ENCODE measurements at places on chromosomes 2 and 18.

DNA sequence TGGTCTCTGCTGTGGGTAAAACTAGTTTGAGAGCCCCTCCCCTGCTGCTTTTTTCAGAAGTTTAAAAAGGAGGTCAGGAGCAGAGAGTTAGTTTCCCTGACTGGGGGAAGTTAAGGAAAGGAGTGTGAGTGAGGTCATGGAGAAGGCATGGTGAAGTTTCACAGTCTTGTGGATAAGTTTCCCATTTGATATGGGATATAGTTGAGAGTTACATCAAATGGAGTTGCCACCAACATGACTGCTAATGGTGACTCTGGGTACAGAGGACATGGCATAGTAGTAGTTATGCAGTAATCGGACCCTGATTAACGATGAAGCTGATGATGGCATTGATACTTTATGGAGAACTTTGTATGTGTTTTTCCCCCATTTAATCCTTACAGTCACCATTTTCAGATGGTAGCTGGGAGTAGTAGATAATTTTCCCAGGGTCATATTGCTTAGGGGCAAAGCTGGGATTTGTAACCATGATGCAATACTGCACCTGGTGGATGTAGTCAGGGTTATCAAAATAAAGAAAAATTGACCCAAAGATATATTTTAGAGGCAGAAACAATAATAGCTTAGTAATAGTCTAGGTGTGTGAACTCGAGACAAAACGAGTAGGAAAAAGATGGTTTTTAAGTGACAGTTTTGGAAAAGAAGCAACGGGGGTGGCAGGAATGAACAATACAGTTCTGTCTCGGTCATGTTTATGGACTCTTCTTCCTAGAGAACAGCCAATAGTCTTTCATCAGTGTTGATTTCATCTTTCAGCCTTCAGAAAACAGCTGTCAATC, 74.6 kb downstream of the FMNL2 start:
- DNase-seq: no peak

DNA sequence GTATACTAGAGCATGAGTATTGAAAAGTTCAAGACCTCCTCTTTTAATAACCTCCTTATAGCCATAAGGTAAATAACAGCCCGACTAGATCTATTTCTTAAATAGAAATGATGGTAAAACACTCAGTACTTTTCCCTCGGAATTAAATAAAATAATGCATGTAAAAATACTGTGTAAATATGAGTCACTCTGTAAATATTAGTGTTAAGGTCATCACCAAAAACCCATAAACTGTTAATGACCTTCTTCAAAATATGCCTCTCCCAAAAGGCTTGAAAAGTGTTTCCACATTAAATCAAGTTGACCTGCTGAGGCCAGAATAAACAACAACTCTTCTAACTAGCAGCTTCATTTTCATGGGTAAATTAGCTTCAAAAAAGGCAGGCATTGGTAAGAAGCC, 25.3 kb upstream of the BZW1 start:
- DNase-seq: no peak

DNA sequence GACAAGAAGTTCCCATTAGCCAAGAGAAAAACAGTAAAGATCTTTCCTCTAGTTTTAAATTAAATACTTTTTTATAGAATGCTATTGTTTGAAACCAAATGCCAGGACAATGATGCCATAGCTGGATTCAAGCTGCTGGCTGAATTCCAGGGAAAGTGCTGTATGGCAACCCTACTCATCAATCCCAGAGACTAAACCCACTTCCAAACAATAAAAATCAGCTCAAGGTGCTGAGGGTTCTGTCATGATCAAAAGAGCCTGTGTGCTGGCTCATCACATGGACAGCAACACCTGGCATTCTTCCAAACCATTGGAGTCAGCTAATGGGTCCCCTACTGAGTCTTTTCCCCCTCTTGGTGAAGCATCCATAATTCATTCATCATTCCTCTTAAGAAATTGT, 53.7 kb upstream of the PARD3B start:
- no peak for DNase-seq

DNA sequence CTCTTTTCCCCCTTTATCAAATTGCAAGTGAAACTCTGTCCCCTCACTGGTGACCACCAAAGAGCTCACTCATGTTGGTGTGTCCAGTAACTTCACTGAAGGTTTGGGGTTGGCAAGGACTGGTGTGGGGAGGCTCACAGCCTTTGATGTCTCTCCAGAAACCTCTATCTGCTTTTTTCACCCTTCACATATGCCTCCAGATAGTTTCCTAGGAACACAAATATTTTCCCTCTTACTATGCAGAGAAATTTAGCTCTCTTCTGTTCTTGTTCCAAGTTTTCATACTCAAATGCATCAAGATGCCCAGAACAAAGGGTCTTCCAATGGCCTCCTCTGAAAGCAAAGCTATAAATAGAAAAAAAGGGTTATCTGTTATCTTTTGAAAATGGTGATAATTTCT, 20.7 kb downstream of the DTNA start:
- no peak for DNase-seq

DNA sequence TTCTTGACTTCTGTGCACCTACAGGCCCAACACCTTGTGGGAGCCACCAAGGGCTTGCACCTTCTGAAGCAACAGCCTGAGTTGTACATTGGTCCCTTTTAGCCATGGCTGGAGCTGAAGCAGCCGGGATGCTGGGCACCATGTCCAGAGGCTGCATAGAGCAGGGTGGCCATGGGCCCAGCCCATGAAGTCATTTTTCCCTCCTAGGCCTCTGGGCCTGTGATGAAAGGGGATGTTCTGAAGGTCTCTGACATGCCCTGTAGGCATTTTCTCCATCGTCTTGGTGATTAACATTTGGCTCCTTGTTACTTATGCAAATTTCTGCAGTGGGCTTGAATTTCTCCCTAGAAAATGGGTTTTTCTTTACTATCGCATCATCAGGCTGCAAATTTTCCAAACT, 83.1 kb upstream of the ACVR1 start:
- DNase-seq: no peak

DNA sequence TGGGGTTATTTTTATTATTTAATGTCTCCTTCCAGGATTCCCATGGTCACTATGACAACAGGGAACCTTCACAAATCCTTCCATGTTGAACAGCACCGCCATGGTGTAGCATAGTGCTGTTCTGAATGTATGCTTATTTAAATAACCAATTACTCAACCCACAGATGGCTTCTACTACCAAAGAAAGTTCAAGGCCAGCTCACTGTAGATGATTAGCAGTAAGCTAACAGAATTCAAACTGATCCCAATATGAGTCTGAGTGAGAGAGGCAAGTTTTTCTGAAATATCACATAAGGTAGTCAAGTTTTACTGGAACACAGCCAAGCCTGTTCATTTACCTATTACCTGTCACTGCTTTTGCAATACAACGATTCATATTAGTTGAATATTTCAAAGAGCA, 51.2 kb downstream of the CLASP1 start:
- DNase-seq: no peak

DNA sequence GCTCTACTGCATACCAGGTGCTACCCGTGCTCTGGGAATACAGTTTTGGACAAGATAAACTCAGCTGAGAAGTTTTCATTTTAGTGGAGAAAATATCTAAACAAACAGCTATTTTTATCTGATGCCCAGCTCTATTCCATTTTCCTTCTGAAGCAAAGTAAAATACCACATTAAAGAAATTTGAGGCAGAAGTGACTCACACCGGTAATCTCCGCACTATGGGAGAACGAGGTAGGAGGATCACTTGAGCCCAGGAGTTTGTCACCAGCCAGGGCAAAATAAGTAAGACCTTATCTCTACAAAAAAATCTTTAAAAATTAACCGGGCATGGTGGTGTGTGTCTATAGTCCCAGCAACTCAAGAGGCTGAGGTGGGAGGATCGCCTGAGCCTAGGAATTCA, 416.2 kb upstream of the LYPD1 start:
- no peak for DNase-seq

GRCh38 chr2:237400199-237400598, 13.8 kb downstream of the COL6A3 start:
- DNase-seq: no peak

DNA sequence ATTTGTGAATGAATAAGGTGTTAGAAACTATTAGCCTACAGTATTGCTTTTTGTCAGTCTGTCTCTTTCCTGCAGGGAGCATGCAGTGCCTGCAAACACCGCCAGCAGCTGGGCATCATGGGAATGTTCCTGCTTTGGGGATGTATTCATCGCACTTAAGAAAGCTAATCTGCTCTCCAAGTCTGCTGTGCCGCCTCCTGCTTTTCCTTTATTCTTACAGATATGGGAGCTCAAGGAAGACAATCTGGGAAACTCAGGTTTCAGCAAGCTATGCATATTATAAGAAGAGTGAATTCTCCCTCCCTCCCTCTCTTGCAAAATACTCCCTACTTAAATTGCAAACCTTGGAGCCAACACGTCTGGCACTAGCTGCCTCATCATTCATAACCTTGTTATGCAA, 479.2 kb upstream of the ACVR2A start:
- DNase-seq: no peak

DNA sequence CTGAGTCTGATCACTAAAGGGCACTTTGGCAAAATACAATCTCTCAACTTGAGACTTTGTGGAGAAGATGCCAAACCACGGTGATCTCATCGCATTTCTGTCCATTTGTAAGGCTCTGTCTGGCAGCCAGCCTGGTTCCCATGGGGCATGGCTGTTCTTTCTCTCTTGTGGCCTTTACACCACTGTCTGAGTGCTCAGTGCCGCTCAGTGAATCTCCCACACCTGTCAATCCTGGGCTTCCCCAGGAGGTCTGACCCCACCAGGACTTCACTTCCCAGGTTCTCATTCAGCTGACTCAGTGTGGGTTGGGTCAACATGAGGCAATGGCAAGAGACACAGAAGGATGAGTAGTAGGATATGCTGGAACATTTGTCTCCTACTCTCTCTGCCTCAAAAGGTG, 96.8 kb upstream of the TRIB2 start:
- DNase-seq: no peak

DNA sequence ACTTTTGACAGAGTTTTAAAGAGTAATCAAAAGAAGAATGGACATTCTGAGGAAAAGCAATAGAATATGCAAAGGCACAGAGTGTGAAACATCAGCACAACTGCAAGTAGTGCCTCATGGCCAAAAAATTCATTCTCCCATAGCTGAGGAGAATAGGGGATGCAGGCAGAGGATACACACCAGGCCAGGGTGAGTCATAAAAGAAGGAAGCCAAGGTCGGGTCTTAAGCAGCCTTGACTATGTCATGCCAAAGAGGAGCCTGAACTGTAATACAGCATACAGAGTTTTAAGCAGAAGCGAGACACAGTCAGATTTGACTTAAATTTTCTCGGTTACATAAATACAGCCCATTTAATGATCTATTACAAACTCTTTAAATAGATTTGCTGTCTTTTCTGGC, 165.0 kb downstream of the LNPK start:
- DNase-seq: no peak

GRCh38 chr18:12768625-12769024, 65.8 kb downstream of the PSMG2 start:
- no peak for DNase-seq

DNA sequence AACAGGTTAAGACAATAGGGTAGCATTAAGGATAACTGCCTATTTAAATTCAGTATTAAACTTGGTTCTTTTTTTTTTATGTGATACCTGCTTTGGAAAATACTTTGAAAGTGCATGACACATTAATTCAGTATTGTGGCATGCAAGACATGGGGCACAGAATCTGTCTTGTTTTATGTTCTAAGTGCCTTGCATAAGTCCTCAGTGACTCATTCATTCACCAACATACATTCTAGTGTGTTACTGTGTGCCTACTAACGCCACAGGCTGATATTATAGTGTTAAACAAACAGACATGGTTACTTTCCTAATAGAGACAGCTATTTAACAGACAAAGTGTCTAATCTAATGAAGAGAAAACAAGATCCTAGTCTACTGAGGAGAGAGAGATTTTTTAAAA, 91.7 kb downstream of the GCA start:
- no peak for DNase-seq

DNA sequence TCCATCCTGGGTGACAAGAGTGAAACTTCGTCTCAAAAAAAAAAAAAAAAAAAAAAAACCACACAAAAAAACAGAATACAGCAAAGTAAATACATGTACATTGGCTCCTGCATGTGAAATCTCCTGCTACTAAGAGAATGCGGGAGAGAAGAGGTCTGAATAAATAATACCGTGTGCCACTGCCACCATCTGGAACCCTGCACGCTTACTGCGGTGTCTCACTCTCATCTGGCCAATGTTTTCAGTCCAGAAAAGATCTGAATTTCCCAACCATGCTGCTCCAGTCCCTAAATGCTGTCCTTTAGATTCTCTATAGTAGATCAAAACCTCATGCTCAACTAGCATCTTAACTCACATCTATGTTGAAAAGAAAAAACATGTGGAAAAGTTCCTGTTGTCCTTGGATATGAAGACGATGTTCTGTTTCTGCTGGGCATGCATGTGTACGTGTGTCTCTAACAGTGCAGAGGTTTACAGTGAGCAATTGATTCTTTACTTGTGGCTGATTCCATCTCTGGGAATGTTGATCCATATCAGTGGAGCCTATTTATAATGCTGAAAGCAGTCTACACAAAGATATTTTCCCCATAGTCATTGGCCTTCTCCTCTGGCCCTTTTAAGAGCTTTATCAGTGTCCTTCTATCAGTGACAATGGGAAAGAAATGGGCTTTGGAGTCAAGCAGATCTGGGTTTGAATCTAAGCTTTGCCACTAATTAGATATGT, 11.9 kb downstream of the STON1 start:
- no peak for DNase-seq

GRCh38 chr2:203662951-203663350, 43.5 kb upstream of the CD28 start:
- no peak for DNase-seq

GRCh38 chr2:156279446-156280150, 52.9 kb downstream of the NR4A2 start:
- DNase-seq: no peak

DNA sequence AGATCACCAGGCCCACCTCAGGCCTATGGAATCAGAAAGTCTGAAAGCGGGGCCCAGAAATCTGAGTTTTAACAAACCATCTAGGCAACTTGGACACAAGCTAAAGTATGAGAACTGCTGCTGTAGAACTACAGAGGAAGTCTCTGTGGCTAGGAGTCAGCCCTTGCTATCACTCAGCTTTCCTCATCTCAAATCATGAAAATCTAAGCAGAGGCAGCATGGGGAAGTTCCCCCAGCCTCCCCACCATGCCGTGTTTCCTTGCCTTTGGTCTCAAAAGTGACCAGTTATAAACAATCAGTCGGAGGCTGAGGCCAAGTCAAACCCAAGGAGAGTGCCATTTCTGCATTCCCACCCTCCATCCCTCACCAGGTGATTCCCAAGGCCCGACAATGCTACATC, 404.7 kb downstream of the BCL11A start:
- DNase-seq: no peak

GRCh38 chr2:44943693-44944101, 2.2 kb downstream of the SIX3 start:
- DNase-seq: no peak
